ENCODE measurements at places on chromosomes 2 and 18.
A peak's percentile ranks its signal among the peaks of the same experiment; 100 is the strongest.

DNA sequence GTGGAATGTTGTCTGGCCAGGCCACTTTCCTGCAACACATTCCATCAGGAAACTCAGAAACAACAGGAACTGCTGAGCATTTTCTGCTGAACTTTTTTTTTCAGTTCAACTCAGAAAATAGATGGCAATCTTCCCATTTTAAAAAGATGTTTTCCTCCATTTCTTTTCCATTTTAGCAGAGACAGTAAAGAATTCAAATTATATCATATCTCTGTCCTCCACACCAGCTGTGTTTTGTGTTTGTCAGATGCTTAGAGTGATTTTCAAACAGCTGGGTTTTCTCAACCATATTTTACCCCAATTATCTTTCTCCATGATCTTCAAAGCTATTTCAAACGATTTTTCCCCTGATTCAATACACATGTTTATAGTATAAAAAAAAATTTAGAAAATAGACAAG, 713.4 kb downstream of the LRRTM4 start:
- no peak for DNase-seq

GRCh38 chr2:70473101-70473722, 80.4 kb downstream of the TGFA start:
- no peak for DNase-seq

GRCh38 chr2:176999301-176999700, 213.3 kb upstream of the HNRNPA3 start:
- no peak for DNase-seq

- no peak for DNase-seq
These were observed 19.5 kb upstream of the DARS1 start for GRCh38 chr2:136004965-136005364.

DNA sequence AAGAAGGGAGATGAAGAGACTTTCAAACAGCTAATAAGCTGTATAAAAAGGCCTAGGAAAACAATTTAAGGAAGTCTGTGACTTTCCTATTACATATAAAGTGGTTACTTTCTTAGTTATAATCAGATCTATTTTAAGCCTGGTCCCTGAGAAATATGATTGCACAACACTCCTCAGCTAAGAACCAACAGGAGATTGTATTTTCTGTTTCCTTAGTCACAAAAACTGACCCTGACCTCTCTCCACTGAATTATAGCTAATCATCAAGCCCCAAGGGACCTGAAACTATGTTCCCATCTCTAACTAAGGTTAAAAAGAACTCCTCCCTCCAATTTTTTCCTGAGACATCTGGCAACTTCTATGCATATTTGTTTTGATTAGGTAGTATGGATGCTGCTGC, 106.9 kb downstream of the ROCK1 start:
- DNase-seq: no peak

- DNase-seq: no peak
These were observed 594 bp downstream of the RAD51AP2 start for GRCh38 chr2:17517481-17518211.

DNA sequence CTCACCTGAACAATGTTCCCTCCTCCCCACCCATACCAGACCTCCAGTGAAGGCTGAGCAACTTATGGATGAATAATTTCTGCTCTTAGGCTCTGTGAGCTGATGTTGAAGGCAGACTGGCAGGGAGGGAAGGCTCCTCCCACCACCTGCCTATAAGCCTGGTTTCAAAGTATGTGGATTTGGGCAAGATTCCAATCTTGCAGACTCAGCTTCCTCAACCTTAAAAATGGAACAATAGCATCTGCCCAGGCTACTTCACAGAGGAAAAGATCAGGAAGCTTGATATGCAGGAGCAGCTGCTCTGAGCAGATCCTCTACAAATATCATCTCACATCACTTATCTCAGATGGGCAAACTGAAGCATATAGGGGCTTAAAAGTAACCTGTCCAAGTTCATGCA, 112.2 kb downstream of the ZFP36L2 start:
- no peak for DNase-seq

DNA sequence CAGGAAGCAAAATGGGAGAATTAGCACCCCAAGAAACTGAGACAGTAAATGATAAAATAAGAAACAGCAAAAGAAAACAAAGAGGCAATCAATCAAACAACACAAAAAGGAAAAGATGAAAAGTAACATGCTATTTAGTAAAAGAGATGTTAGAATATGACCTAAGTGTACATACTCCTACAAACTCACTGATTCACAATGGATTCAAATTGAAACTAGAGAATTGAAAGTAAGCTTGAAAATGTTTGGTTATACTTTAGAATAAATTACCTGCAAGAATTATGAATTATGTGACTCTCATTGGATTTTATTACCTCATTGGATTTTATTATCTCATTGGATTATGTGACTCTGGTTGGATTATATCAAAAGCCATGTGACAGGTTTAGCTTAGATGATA, 22.8 kb upstream of the CCNYL1 start:
- DNase-seq: no peak

GRCh38 chr2:43391201-43391877, 164.9 kb upstream of the ZFP36L2 start:
- no peak for DNase-seq

DNA sequence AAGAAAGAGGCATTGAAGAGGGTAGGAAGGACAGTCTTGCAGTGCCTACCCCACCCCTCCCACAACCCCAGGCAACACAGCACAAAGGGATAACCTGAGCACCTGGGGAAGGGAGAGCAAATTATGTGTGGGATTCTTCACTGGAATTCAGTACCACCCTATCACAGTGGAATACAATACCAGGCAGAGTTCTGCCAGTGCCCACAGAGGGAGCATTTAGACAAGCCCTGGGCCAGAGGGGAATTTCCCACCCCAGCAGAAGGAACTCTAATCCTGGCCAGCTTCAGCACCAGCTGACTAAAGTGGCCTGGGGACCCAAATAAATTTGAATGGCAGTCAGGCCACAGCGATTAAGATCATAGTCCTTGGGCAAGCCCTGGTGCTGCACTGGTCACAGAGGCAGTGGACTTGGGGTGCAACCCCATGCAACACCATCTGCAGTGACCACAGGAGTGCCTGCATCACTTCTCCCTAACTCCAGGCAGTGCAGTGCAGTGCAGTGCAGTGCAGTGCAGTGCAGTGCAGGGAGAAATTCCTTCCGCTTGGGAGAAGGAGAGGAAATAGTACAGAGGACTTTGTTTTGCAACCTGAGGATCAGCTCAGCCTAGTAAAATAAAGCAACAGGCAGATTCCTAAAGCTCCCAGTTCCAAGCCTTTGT, 147.8 kb upstream of the SRD5A2 start:
- DNase-seq: no peak

DNA sequence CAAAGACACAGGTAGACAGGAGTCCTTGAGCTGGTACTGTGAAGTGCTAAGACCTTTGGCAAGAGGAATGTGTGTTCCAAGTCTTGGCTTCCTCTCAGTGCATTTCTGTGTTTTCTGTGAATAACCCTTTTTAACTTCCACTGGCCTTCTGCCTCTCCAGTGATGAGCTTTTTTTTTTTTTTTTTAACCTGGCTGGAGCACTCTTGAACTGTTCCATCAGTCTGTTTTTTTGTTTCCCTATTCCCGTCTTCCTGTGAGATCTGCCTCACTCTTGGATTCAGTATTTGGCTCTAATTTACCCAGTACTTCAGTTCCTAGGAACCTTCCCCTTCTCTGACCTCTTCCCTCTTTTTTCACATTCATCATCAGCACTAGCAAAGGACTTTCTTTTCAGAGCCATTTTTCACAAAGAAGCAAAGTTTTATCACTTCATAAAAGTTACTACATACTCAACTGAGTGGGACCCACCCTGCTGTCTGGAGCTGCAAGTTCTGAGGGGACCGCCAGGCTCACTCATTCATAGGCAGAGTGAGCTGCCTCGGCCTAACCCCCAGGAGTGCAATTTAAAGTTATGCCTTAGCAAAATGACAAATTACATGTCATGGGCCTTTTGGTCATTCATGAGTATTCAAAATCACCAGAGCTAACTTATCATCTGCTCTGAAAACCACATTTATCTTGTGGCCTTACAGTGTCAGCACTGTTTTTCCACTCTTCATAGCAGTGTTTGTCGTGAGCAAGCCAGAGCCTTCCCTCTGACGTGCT, 126.9 kb upstream of the DAPL1 start:
- no peak for DNase-seq

DNA sequence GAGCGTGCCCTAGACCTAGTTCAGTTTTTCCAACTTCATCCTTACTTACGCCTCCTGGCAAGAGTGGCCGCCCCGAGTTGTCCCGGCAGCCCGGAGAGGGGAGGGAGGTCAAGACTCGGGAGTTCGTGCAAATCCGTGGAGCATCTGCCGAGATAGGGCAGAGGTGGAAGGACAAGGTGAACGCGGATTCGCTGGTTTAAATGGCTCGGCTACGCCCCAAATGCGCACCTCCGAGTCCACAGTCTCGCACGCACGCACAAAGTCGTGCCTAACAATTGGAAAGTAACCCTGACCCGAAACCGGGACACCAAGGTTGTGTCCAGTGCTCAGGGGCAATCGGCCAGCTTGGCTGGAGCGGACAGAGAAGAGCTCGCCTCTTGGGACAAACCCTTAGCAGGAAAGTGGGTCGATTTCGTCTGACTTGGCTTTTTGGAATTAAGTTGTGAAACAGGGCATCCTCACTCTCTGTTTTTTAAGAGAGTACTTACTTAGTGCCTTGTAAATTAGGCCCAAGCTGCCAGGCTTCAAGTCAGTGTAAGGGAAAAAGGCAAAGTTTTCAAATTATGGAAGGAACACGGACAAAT, 726 bp upstream of the SS18 start:
- no peak for DNase-seq

- no peak for DNase-seq
These were observed 57.5 kb upstream of the TMEM178A start for GRCh38 chr2:39608263-39608575.

DNA sequence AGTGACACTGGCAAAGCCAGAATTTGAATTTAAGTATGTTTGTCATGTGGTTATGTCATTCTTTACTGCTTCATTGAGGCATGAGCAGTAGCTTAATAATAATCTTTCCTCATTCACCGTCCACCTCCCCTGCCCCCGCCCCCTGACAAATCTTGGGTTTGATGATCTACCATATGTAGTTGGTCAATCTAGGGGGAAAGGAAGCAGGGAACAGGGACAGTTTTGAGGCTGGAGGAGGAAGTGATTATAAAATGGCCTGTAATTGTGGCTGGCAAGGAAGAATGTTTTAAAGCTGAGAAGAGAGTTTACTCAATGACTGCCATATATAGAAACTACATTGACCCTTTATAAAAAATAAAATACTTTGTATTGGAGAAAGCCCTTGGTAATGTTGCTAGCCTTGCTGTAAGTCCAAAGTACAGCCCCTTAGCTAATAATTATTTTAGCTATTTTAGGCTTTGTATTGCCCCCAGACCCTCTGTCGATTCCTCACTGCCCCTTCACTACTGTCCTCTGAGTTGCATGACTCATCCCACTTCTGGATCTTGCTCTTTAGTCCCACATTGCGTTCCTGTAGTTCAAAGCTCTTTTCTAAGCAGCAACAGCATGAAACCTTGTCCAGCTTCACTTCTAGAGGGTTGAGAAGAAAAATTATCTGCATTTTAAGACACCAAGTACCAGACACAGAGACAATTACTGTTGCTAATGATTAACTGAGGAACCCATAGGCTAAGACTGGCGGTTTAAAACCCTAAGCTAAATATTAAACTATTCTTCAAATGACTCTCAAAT, 38.4 kb downstream of the PELI1 start:
- no peak for DNase-seq

GRCh38 chr2:127166231-127166860, 53.8 kb downstream of the CYP27C1 start:
- DNase-seq: no peak

DNA sequence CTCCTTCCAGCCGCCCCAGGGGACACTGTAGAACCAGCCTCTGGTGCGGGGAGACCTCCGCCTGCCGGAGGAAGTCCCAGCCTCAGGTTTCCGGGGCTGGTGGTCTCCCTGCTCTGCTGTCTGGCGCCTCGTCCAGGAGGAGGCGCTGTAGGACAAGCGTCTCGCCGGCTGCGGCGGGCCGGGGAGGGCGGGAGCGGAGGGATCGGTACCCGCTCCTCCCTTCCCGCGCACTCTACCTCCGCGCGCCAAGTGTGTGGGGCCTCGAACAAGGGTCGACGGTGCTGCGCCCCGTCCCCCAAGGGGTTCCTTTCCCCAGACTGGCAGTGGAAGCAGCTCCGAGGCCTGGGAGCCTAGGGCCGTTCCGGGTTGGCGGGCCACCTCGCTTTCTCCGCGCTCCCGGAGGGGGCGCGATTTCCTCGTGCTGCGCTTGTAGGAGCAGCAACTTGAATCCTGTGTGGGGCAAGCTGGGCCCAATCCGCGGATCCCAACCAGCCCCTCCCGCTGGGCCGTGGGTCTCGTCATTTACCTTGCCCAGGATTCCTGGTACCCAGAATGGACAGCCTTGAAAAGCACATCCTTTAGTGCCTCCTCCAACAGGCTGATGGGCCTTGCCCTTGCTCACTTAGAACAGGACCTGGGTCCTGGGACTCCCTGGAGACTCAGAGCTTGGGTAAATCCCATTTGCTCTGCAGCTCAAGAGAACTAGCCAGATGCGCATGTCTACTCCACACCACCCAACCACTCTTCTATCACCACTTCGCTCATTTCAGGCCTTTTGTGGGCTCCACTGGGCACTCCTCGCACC, 10.6 kb upstream of the HOXD4 start:
- DNase-seq: peak; percentile 60

DNA sequence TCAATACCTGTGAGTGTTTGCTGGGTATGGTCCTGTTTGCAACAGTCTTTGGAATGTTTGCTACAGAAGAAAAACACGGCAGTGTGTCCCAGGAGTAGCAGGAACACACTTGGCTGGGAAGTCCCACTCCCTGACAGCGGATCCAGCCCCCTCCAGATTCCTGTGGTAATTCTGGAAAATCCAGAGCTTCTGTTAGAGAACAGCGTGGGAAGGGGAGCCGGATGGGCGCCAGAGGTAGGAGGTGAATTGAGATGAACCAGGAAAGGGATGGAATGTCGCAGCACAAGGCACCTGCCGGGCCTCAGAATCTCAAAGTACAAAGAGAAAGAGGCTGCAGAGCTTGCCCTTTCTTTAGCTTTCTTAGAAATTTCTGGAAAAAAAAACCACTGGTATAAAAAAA, 221.9 kb downstream of the MYT1L start:
- no peak for DNase-seq

- no peak for DNase-seq
These were observed 45.6 kb downstream of the MTCL1 start for GRCh38 chr18:8750954-8751415.

DNA sequence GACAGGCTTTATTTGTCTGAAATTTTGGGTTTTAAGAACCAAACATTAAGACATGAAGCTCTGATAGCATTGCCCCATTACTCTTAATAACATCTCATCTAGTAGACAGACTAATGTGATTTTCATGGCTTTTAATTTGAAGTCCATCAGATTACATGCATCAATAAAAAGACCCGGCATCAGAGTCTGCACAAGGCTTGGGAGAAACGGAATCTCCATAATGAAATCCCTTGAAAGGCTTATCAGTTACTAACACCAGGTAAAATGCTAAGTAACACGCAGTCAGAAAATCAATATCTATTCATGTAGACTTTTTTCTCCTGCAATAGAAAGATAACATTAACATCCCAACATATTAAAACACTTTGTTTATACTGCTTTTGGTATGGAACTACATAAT, 1485.2 kb upstream of the DDX18 start:
- no peak for DNase-seq
